GM04503 (cell line): ENCODE measurements at places on chromosomes 5 and 9.

- DNase-seq: no peak
Observed at GRCh38 chr5:89545626-89546025, 662.6 kb upstream of the MEF2C start.

DNA sequence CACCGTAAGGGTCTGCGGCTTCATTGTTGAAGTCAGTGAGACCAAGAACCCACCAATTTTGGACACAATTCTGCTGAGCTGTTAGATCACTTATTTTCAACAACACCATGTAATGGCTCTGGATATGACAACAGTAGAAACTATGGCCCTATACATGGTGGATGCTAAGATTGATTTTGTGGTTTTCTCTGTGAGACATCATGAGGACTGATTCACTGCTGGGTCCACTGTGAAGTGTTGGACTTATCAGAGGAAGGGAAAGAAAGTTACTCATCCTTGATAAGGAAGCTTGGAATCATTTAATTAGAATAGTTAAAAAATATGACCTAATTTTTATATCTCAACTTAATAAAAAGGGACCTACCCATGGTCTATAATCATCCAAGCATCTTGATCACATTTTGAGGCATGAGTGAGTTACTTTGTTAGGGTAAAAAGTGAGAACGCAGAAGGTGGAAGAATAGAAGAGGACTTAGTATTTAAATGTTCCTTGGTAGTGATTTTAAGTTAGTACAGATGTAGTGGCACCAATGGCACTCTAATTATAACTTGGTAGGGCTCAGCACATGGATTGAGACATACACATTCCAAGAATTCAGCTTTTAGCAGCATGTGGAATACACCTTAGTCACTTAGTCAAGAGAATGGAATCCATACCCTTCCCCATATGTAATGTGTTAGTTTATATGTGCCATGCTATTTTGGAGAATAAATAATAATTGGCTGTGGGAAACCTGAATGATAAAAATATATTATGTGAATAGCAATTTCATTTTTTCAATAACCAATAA lies 123.5 kb upstream of the CD180 start:
- DNase-seq: no peak

- DNase-seq: no peak
Observed at GRCh38 chr9:134099123-134099761, 31.4 kb upstream of the BRD3 start.

DNA sequence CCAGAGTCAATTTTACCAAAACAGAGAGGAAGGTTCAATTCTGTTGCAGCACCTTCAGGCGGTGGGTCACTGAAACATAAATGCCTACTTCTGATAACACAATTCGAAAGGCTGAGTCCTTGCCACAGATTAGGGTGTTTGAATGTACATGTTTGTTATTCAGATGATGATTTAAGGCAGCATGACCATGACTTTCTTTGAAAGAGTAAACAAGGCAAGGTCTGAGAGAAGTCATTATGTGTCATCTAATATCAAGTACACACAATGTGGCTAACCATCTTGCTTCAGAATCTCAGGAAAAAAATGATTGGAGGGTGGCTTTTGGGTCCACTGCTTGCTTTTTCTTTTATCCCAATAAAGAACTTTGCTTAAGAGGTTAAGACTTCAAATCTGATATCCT lies 457.5 kb downstream of the TAF11L14 start:
- no peak for DNase-seq

GRCh38 chr5:164435576-164435975 lies 930.2 kb downstream of the MAT2B start:
- no peak for DNase-seq

- no peak for DNase-seq
Observed at GRCh38 chr9:130181678-130182380, 9.6 kb downstream of the NCS1 start.

DNA sequence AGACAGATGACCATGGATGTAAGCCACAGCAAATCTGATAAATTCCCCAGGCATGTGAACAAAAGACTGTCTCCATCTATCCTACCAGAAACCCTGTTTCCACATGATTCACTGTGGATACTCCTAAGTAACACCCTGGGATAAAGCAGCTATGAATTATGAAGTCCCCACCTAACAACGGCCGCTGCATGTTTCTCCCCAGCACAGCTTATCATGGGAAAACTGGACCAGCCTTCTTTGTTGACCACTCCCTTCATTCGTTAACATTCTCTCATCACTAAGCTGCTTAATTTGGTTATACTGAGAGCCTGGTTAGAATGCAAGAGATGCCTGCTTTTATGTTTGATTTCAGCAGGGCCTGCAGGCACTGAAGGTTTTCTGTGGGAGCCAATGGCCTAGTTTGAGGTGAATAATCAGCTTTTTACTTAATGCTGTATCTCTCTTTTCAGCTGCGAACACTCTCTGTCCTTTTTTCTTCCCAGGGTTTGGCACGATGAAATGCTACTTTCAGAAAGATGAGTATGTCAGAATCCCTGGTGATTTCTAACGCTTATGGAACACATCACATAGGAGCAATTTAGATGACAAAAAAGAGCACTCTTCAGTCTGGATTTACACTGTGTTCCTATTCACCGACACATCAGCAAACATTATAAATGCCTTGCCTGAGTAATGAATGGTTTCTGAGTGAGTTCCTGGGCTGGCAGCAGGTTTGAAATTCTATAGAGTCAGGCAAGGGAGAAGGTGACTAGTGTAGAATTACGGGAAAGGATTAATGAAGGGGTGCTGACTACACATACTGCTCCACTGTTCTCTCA lies 318.4 kb upstream of the ZNF608 start:
- DNase-seq: no peak

GRCh38 chr9:114372921-114373448 lies 14.8 kb downstream of the AKNA start:
- DNase-seq: no peak

DNA sequence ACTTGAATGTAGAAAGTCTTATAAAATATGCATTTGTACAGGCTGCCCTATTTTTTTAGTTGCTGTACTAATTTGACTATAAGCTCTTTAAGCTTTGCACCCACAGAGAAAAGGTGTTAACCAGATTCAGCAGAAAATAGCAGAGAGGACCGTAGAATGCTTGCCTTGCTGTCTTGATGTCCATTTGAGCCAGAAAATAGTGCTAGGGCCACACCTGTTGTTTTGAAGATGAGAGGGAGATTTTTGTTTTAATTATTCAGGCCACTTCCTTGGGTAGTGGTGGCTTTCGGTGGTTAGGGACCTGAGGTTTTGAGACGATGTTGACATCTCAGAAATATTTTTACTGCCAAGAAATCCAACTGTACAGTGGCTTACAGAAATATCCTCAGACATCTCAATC lies 196.0 kb downstream of the SPATA31D1 start:
- no peak for DNase-seq

DNA sequence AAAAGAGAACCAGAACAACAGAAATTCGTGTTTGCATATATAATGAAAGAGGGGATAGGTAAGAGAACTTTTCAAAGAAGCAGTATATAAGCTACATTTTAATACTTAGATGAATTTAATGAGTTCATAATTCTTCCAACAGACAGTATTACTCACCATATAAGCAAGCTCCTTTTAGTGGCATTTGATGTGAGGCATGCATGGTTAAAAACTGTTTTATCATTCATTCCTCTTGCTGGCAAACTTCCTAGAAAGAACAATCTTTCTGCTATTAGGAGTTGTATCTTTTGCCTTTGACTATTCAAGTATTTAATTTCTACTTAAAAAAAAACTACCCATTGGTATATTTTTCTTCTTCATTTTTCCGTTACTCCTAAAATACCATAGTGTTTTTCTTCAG lies 65.7 kb upstream of the EIF4EBP3 start:
- peak; percentile 51 for DNase-seq

DNA sequence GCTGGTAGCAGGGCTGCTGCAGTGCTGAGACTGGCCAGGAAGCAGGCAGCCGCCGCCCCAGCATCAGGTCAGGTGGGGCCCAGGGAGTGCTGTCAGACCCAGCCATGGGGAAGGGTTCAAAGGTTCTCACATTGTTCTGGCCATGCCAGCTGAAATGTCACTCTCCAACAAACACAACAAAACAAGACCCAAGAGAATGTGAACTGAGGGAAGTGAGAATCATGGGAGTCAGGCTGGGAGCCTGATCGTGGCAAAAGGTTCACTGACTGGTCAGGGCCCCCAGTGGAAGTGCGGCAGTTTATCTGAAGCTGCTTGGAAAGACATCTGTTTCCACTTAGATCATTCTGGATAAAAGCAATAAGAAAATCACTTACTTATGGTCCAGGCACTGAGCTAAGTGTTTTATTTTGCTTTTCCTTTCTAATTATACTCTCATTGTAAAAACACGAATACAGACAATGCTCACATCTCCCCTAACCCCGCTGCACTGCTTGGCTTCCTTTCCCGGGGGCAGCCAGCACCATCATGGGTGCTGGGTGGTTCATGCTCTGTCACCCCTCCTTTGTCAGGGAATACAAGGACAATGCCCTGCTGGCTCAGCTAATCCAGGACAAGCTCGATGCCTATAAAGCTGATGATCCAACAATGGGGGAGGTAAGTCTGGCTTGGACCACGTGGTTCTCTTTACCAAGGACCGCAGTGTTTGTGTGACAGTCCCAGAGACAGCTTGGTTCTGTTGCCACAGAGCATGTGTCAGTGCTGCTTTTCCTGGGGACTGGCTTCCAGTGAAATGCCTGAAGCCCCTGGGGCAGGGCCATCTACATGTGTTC lies 41.9 kb upstream of the CFAP157 start:
- DNase-seq: no peak

GRCh38 chr9:86642721-86643120 lies 288.5 kb upstream of the TUT7 start:
- no peak for DNase-seq

DNA sequence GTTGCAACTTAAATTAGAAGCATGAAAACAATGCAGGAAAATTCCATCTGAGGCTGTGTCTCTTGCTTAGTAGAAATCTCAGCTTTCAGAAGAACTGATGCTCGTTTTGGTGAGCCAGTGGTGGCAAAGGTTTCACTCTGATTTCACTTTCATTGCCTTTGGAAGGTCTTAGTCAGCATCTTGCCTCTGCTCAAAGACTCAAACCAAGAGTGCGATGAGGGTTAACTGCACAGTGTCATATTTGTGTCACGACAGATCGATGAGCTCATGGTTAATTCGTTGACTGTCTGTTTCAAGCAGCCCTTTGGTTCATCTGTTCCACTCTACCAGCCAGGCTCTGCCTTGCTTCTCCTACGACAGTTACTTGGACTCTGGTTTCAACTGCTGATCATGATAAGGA lies 331.3 kb upstream of the KIF2A start:
- DNase-seq: no peak

GRCh38 chr5:54471398-54471797 lies 15.9 kb downstream of the HSPB3 start:
- DNase-seq: no peak

GRCh38 chr5:88556406-88556805 lies 287.8 kb upstream of the TMEM161B start:
- no peak for DNase-seq

GRCh38 chr5:17183831-17184230 lies 33.6 kb upstream of the BASP1 start:
- no peak for DNase-seq

GRCh38 chr9:7879551-7880245 lies 80.1 kb upstream of the DMAC1 start:
- no peak for DNase-seq

DNA sequence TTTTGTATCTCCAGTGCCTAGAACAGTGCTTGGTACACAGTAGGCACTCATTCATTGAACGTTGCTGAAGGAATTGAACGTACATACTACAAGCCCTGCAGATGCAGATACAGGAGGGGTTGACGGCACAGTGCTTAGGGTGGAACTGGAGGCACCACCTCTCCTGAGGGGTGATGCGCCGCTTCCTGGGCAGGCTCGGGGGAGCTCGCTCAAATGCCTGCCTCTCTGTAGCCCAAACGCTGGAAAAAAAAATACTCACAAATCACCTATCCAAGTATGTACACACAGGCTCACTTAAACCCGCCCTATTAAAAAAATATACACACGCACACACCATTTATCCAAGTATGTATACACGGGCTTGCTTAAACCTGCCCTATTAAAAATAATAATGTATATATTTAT lies 536 bp upstream of the COMMD10 start:
- no peak for DNase-seq

DNA sequence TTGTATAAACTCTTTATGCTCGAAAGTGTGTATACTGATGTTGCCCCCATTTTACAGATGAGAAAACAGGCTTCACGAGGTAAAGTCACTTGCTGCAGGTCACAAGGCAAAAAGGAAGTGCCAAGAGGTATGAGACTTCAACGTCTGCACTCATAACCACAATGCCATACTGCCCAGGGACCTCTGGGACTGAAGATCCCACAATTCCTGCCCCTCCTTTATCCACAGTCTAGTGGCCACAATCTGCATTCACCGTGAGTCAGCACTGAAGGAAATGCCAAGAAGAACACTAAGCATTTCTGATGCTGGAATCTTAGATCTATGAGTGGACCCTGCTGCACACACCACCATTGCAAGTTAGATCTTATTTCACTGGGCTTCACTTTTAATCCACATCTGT lies 37.3 kb downstream of the MED27 start:
- DNase-seq: peak; percentile 94

DNA sequence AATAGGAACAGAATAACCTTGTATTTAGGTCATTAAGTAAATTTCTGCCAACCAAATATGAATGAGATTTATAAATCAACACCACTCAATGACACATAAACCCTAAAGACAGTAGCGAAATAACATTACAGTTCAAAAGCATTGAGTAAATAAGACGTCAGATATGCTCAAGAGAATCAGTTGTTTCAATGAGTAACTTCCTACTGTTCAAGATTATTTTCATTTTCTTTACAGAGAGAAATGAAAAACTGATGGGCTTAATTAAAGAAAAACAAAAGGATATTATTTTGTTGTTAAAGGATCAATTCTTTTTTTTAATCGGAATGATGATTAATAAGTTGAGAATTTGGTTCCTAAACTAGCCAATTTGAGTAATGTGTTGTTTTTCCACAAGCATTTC lies 150.1 kb downstream of the BNC2 start:
- DNase-seq: no peak

GRCh38 chr5:120550358-120550757 lies 86.3 kb downstream of the PRR16 start:
- no peak for DNase-seq

DNA sequence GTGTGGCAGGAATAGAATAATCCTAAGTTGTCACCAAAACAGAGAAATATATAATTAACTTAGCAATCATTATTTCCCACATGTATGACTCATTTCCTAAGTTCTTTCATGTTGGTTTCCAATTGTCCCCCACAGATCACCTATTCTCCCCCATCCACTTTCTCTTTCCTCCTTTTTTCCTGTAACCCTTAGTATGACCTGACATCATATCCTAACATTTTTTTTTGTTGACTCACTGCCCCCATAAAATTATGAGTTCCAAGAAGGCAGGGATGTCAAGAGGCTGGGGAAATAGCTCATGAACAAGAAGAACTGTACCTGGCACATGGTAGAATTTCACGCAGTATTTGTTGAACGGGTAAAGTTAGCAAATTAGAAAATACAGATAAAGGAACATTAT lies 186.7 kb downstream of the DCP2 start:
- no peak for DNase-seq

GRCh38 chr9:89929673-89930480 lies 325.1 kb downstream of the GADD45G start:
- no peak for DNase-seq

- DNase-seq: no peak
Observed at GRCh38 chr5:113242481-113243348, 192.1 kb downstream of the TSSK1B start.
